Renal cortical epithelial cell (primary cell): ENCODE measurements at places on chromosomes 4 and X.
A peak's percentile ranks its signal among the peaks of the same experiment; 100 is the strongest.

- no peak for DNase-seq
Observed at GRCh38 chr4:69124941-69125340, 28.7 kb downstream of the UGT2B7 start.

GRCh38 chr4:7806338-7807090, 133.1 kb downstream of the AFAP1 start:
- no peak for DNase-seq

- no peak for DNase-seq
Observed at GRCh38 chr4:124304941-124305340, 407.6 kb downstream of the ANKRD50 start.

DNA sequence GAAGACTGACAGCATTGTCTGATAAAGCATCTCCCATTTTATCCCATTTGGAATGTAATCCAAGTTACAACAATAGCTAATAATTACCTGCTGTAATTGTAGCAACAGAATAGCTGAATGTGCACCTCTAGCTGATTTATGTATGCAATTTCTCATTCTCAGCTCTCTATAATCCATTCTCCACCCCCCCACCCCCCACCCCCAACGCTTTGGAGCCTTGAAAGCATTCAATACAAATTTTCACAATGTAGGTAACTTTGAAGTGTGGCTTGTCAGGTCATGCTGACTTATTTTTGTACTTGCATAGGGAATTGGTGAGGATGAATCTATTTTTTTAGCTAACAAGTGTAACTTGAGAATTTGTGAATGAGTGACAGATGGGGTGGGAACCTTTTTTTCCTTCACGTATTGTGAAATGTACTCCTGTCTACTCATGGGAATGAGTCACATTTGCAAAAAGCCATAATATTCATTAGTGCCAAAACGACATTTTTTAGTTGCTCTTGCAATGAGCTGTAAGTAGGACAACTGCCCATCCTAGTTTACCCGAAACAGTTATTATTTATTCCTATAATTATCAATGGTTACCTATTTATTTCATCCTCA, 159.3 kb downstream of the PALLD start:
- DNase-seq = peak; percentile 97

DNA sequence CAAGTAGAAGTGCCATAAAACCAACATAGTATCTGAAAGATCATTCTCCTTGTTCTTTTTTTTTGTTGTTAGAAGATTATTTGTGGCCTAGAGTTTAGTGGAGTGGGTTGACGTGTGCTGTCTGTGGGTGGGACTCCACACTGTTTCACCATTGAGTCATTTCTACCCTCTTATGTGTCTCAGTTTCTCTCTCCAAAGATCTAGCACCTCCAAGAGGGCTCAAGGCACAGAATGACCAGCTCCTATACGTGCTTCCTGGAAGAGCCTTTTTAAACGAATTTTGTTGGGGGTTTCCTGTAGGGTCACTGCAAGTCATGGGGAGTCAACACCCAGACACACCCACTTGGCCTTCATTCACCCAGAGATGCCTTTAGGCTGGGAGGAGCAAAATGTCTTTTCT, 150.1 kb downstream of the KLF8 start:
- no peak for DNase-seq

GRCh38 chr4:8664031-8664805, 71.7 kb downstream of the CPZ start:
- no peak for DNase-seq

GRCh38 chrX:101385795-101386541, at the start of gene BTK:
Gene BTK (minus strand): TSS chrX:101386191. CDS start chrX:101375284, 10,907 bp downstream.
- DNase-seq = no peak

DNA sequence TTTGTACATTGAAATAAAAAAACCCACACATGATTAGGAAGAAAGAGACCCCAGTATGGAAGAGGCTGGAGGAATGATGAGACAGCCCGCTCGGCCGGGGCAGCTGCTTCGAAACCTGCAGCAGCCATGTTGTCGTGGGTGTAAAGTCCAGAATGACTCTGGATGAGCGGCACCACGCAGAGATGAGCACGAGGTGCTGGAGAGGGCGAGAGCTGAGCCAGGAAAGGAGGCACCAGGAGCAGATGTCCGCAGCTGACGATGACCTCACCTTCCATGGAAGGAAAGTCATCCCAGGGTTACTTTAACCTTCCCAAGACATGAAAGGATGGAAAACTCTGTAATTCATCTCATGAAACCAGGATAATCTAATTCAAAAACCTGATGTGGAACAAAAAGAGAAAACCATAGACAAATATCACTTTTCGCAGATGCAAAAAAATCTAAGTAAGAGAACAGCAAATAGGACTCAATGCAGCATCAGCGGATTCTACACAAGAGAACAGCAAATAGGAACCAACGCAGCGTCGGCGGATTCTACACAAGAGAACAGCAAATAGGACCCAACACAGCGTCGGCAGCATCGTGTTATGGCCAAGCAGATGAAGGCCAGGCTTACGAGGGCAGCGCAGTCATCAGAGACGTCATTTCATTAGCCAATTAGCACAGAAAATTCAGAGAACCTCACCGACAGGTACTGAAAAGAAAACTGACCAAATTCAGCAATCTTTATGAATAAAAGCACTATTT, 25.9 kb upstream of the SPON2 start:
- DNase-seq = no peak
